Fibroblast of upper back skin (primary cell): ENCODE measurements at places on chromosomes 6 and 20.

DNA sequence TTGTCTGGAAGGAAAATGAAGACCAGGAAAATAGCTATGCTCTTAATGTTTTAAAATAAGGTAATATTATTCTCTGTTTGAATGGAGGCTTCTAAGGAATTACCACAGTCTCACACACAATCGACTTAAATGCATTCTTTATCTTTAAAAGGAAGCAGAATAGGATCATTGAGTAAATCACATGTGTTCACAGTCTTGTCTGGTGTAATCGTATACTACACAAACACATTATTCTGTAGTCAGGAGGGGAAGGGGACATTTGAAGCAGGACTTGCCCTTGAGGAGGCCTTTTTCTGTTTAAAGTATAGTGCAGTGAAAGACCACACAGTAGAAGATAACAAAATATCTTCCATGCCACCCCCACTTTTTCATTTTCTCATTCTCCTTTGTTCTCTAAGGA, 20.6 kb upstream of the REV3L start:
- DNase-seq, result peak; percentile 35

DNA sequence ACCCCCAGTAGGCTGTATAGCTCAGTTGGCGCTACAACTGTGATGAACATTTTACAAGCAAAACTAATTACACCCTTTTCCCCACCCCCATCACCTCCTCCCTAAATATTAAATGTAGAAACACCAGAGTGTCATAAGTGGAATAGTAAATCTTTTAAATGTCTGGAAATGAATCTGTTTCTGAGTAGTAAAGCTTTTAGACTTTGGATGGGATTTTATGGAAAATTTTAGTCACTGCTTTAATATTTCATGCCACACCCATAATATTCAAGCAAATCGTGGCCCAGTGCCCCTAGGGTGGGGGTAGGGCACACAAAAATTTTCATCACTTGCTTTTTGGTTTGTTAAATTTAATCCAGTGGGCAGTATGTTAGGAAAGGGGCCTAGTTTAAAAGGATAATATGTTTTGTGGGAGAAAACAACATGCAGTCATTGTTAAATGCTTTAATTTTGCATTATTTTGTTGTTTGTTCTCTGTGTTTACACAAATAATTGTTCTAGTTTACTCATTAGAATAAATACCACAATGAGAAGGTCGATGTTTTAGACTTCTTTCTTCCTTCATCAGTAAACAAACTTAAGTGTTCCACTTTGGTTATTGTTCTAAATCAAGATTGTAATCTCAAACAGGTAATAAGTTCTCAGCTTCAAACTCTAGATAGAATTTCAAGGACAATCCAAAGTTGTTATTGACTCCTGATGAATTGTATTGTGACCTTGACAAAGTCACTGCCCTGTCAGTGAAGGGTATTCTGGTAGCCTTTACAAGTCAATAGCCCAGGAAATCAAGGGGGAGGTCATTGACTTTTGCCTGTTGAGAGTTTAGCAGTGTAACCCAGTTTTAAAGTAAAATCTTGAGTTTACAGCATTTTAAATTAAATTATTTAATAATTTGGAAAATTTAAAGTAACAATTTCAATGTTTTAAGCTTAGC, 79.2 kb downstream of the CBFA2T2 start:
- DNase-seq, result peak; percentile 18

- DNase-seq, result no peak
Measured at GRCh38 chr20:37387519-37388269, 41.8 kb downstream of the SRC start.

DNA sequence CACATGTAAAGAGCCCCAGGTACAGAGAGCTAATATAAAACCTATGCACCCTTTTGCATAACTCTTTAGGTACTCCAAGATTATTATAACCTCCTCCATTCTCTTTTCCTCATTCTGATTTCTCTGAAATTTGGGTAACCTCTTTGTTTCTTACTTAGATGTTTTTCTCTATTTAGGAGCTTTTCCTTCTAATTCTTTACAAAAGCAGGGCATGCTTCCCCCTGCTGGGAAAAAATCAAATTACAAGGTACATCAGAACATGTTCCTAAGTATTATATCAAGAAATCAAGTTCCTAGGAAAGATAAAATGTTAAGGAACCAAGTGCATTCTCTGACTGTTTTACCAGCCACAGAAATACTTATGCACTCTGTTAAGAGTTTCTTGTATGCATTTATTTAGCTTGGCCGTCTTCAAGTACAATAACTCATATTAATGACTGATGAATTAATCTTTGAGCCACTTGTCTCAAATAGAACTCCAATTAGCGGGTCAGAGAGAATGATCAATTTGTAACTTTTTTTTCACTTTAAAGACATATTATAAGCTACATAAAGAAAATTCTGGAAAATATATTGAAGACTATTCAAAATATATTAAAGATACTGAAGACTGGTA, 2.1 kb downstream of the KHDRBS2 start:
- DNase-seq, result no peak

GRCh38 chr6:124679387-124679786, 282.9 kb upstream of the RNF217 start:
- peak; percentile 85 for DNase-seq

DNA sequence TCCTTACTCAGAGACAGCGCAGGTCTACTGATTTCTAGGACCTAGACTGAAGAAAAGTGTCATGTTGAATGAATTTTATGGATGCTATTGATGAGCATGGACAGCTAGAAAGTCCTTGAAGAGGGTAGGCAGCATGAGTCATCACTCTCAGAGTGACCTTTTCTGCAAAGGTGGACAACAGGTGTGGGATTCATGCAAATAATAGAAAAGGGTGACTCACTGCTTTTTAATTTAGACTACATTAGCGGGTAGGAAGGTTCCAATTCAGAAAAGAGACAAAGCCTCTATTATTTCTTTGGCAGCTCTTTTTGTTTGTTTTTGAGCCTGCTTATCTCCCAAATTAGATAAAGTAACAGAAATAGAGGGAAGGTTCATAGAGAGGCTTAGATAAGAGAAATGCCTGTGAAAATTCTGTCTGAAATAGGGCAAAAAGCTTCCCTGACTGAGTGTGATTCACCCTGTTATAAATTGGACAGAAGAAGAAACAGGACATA, 191.4 kb downstream of the TENT5A start:
- no peak for DNase-seq

GRCh38 chr6:127932708-127933107, 31.9 kb upstream of the THEMIS start:
- no peak for DNase-seq

DNA sequence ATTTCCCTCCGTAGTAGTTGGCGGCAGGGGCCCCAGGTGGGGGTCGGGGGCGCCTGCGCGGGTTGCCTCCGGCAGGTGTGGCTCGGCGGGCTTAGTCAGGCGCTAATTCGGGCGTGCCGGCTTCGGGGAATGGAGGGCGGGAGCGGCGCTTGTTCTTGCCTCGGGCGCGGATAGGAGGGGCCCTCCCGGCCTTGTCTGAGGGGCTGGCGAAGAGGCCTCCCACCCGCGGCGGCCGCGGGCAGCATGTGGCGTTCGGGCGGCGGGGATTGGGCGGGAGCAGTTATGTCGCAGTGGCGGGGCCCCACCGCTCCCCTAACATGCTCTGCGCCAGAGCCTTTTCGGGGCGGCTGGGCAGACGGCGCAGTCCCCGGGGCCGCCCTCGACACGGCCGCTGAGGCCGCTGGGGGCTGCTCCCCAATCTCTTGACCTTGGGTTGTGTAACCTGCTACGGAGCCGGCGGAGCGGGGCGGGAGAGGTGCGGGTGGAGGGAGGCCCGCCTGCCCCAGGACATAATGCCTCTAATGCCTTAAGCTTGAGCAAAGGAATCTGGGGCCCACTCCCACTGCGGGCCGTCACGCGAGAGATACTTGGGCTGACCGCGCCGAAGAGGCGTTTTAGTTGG, 1.1 kb downstream of the AMD1 start:
- peak; percentile 21 for DNase-seq

- DNase-seq, result no peak
Measured at GRCh38 chr6:146359131-146359530, 184.5 kb upstream of the RAB32 start.

GRCh38 chr20:44765091-44765490, 19.4 kb downstream of the KCNK15 start:
- DNase-seq, result no peak

DNA sequence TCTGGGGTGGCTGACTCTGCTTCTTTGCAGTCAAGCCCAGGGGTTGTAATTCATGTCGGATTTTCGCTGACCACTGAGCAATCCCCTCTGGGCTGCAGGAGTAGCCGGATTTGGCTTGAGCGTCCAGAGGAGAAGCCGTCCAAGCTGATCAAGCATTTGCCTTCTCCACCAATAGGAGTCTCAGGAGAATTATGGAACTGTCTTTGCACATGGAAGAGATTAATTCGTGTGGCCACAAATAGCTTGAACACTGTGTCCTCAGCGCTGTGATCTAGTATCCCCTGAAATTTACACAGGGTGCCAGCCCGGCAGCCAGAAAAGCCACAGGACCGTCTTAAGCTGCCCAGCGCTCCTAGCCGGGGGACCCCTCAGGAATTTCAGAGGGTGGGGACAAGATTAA, 37.1 kb downstream of the EYA2 start:
- peak; percentile 62 for DNase-seq

DNA sequence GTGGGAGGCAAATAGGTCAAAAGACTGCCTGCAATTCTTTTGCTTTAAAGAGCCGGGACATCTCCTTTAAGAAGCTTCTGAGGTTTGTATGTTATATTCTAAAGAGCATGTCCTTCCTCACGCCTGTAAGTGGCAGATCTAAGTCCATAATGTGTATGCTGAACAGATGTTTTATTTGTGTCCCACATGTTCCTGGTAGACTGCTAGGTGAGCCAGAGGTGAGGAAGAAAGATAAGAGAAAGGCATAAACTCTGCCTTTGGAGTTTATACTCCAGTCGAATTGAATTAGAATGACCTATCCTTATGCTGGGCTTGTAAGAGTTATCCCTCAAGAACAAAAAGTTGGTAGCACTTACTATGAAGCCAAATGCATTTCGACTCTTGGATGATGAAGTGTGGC, 27.2 kb upstream of the ADGRG6 start:
- DNase-seq, result no peak

DNA sequence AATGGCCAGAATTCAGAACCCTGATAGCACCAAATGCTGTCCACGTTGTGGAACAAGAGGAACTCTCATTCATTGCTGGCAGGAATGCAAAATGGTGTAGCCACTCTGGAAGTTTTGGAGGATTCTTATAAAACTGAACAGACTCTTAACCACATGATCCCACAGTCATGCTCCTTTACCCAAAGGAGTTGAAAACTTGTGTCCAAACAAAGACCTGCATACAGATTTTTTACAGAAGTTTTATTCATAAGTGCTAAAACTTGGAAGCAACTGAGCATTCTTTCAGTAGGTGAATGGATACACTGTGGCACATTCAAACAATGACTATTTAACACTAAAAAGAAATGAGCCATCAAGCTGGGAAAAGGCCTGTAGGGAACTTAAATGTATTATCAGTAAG, 32.5 kb downstream of the PREP start:
- DNase-seq, result no peak

- peak; percentile 86 for DNase-seq
Measured at GRCh38 chr20:53692465-53693067, 98.9 kb upstream of the ZNF217 start.

DNA sequence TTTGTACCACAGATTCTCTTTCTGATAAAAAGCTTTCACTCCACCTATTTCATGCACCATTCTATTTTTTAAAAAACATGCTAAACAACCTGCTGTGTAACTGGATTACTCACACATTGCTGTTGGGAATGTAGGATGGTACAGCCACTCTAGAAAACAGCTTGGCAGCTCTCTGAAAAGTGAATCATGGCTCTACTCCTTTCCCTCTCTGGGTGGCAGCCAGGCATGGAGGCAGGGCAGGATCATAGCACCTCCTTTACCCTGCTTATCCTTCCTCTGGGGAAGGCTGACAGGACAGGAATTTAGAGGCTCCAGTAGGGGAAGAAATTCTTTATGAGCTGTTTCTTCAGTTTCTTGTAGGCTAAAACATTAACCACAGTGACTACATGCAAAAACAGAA, 6.7 kb upstream of the VNN2 start:
- peak; percentile 87 for DNase-seq

- DNase-seq, result no peak
Measured at GRCh38 chr6:166906376-166907044, 49.8 kb downstream of the RNASET2 start.

GRCh38 chr6:44837255-44837654, 449.7 kb downstream of the CDC5L start:
- no peak for DNase-seq

- DNase-seq, result no peak
Measured at GRCh38 chr6:20732896-20733295, 198.6 kb downstream of the CDKAL1 start.

DNA sequence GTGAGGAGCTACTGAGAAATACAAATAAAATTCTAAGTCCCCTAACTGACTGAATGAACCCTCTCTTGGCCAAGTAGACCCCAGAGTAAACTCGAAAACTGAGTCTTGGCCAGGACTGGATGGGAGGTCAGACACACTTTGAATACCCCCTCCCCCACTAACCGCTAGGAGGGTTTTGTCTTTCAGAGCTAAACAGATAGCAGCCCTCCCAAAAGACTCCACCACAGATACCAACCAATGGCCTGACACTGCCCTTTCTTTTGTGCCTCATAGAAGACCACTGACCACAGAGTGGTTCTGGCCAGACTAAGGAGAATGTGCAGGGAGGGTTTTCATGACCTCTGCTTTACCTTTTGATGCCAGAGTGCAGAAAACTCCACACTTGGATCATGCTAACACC, 42.1 kb downstream of the SPACA1 start:
- DNase-seq, result no peak

GRCh38 chr20:6123649-6124014, 802 bp upstream of the FERMT1 start:
- no peak for DNase-seq

- DNase-seq, result no peak
Measured at GRCh38 chr6:115842338-115842737, 218.4 kb downstream of the FRK start.

DNA sequence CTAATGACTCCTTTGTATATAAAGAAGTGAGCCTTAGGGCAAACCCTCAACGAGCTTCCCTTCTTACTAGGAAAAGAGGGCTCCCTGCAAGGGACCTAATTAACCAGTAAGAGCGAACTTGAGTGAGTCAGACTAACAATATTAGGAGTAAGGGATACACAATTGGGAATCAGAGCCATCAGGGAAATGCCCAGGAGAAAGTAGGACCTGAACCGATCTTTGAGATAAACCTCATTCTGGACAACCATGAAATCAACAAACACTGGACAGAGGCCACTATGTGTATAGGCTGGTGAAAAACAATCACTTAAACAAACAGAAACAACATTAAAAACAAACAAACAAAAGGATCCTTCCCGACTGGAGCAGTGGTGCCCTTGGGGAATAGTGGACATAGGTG, 120.8 kb downstream of the EDN1 start:
- no peak for DNase-seq

DNA sequence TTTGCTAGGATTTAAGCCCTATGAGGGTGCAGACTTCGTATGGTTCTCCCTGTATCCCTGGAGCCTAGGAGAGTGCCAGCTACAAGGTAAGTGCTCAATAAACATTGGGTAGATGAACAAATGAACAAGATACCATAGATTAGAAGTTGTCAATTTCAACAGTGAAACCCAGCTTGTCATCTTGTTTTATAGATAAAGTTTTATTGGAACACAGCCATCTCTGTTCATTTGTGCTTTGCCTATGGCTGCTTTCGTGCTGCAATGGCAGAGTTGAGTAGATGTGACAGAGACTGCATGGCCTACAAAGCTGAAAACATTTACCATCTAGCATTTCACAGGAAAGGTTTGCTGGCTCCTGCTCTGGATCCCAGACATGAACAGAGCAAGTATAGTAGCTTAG, 5.6 kb downstream of the DAAM2 start:
- no peak for DNase-seq
